Cardiac muscle cell (in vitro differentiated cells and primary cell): ENCODE measurements at places on chromosomes 2 and 18. TPM values are rescaled to one million over a fixed set of nuclear protein-coding genes. Genes with fewer than 3 reads are reported as not detected.

GRCh38 chr18:54608028-54608642 is 17.1 kb downstream of the DYNAP start:
- H3K27me3 ChIP-seq: no peaks in the 10 kb centered on the region
- H3K27ac ChIP-seq: no peak overlapping the region
- peaks cover 4% of the 10 kb centered on the region for H3K4me1 ChIP-seq
- no peak overlapping the region for H3K4me3 ChIP-seq
- DNase-seq: no peak
- H3K36me3 ChIP-seq: no peaks in the 10 kb centered on the region

DNA sequence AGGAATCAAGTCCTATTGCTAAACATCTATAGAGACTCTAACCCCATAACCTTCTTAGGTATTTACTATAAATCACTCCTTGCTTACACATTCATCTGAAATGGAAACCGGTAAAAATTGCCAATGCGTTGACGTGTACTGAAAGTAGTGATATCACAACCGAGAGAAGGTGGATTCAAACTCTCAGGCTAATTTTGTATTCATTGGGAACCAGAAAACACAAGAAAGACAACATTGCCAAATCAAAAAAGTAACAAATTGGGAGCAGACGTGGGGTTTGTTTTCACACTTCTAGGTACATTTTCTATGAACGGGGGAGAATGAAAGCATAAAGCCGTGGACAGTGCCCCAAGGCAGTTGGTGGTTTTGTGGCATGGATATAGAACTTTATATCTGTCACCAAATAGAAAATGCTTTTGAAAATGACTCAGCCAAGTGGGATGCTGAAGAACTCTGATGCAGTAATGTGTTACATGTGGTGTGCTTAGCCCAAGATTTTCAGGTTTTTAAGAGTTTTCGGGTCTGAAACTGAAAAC is 155.1 kb upstream of the RASGRP3 start:
- H3K36me3 ChIP-seq: no peaks in the 10 kb centered on the region
- H3K4me1 ChIP-seq: peaks cover 21% of the 10 kb centered on the region
- no peaks in the 10 kb centered on the region for H3K27me3 ChIP-seq
- H3K4me3 ChIP-seq: no peak overlapping the region
- DNase-seq: peak; percentile 42

OR6B2 gene
- not detected in 2 replicates for total RNA-seq

KIF5C gene
- 3.0 TPM in 2 replicates for total RNA-seq

- peak overlapping the region; percentile 77 for H3K27ac ChIP-seq
- peaks cover 64% of the 10 kb centered on the region for H3K4me1 ChIP-seq
- no peaks in the 10 kb centered on the region for H3K36me3 ChIP-seq
- H3K4me3 ChIP-seq: peak overlapping the region; percentile 0
These were observed 22.7 kb downstream of the BCL11A start for GRCh38 chr2:60530660-60531281.

CBLN2 gene
- 0.15 and 2.0 TPM in 2 replicates for total RNA-seq

DNA sequence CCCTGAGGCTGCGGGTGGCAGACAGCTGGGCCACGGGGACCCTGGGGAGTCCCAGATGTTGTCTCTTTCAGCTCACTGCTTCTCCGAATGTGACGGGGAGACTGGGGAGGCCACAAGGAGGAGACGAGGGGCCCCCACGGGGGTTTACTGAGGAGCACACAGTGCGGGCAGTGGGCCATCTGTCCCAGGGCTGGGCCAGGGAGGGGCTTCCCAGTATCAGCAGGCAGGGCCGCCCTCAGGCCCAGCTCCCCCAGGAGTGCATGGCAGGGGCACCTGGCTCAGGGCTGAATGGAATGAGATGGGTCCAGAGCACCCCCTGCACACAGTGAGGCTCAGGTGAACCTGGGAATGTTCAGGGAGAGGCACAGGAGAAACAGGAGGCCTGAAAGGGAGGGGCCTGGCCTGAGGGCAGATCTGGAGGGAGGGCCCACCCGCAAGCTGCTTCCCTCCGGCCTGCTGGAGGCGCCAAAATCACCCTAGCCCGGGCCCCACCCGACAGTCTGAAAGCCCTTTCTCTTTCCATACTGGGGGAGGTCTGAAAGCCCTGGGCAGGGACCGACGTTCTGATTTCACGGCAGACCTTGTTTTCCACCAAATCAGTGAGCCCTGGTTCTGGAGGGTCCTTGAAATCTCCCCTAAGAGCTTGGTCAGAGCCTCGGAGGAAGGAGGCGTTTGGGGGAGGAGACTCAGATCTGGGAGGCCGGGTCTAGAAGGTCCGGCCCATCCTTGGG is 35.5 kb upstream of the PTMA start:
- peak overlapping the region; percentile 74 for H3K27ac ChIP-seq
- no peak overlapping the region for H3K4me3 ChIP-seq
- peak; percentile 59 for DNase-seq

CAPG gene
- 12.3 and 14.0 TPM in 2 replicates for total RNA-seq

DNA sequence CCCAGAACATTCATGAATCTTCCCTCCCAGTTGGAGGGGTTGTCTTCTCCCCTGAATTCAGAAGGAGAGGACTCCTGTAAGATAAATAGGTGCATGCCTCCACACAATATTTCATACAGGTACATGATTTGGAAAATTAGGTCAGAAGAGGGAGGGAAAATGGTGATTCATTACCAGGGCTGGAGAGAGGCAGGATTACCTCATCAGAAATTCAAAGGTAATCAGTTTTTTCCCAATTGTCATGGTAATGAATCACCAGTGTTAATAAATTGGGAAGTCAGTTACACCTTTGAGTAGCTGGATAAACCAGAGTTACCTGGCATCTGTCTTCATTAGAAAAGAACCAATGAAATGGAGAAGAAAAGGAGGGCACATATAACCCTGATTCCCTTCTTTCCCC is 128.5 kb downstream of the EN1 start:
- no peaks in the 10 kb centered on the region for H3K27me3 ChIP-seq
- DNase-seq: no peak
- no peaks in the 10 kb centered on the region for H3K36me3 ChIP-seq
- no peak overlapping the region for H3K4me3 ChIP-seq
- peaks cover 8% of the 10 kb centered on the region for H3K4me1 ChIP-seq
- H3K27ac ChIP-seq: no peak overlapping the region

OXER1 gene
- total RNA-seq: 0.48 TPM in 1 of 2 replicates, not detected in the other

DNA sequence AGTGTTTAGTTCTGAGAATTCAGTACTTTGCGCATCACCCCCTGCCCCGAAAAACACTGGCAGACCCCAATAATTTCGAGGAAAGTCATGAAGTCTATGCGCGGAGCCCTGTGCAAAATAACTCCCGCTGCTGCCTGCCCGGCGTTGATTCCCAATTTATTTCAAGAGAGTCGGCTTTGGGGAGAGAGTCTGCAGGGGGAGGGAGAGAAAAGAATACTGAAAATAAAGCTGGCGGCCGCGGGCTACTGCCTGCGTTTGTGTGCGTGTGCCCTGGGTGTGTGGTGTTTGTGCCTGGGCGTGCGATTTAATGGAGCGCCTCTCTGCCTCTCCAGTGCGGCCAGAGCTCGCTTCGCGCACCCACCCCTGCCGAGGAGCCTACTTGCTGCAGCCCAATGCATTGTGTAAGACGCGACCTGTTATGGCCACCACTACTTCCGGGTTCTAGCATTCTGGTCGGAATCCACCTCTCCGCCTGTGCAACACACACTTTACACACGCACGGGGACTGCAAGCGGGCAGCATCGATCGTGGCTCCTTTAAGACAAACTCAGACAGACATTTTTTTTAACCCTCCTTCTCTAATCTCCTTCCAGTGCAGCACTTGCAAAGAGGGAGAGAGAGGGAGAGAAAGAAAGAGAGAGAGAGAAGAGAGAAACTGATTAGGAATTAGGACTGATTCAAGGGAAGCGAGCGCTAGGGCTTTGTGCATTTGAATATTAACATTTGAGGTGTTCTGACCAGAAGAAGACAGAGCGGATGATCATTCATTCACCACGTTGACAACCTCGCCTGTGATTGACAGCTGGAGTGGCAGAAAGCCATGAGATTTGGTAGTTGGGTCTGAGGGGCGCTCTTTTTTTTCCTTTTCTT is at the start of gene MEIS1:
TSS of gene MEIS1 (plus strand) at position 447 of the 870 bp plus-strand sequence. CDS start 732 bp downstream, outside the sequence.
- no peaks in the 10 kb centered on the region for H3K27me3 ChIP-seq
- peak; percentile 94 for DNase-seq
- peak within 1 kb of the TSS; percentile 94 for H3K4me3 ChIP-seq
- peaks cover 14% of the 10 kb centered on the region for H3K36me3 ChIP-seq
- peak within 1 kb of the TSS; percentile 99 for H3K27ac ChIP-seq

ARL4C gene
- 5.6 and 7.0 TPM in 2 replicates for total RNA-seq

DNA sequence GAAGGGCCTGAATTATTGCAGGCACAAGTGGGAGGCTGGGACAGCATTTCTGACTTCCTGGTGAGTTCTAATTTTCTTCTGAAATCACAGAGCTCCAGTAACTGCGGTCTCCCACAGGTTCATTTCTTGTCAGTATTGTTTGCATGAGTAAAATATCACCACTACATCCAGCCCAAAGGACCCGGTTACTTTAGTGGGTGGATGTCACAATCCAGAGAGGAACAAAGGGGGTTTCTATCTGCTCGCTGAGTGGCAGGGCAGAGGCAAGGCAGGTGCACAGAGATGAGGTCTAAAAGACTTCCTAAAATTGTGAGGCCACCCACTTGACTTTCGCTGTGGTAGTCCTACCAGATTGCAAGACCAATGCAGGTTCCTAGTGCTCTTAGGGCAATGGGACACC is 800.4 kb upstream of the ID2 start:
- no peak for DNase-seq
- H3K27me3 ChIP-seq: peaks cover 7% of the 10 kb centered on the region
- H3K36me3 ChIP-seq: no peaks in the 10 kb centered on the region
- no peak overlapping the region for H3K27ac ChIP-seq
- H3K4me3 ChIP-seq: no peak overlapping the region

- peaks cover 15% of the 10 kb centered on the region for H3K4me1 ChIP-seq
- peak; percentile 59 for DNase-seq
- H3K27me3 ChIP-seq: peaks cover 67% of the 10 kb centered on the region
- no peak overlapping the region for H3K27ac ChIP-seq
- no peaks in the 10 kb centered on the region for H3K36me3 ChIP-seq
These were observed 1.2 kb upstream of the NPAS2 start for GRCh38 chr2:100818606-100819369.

DNA sequence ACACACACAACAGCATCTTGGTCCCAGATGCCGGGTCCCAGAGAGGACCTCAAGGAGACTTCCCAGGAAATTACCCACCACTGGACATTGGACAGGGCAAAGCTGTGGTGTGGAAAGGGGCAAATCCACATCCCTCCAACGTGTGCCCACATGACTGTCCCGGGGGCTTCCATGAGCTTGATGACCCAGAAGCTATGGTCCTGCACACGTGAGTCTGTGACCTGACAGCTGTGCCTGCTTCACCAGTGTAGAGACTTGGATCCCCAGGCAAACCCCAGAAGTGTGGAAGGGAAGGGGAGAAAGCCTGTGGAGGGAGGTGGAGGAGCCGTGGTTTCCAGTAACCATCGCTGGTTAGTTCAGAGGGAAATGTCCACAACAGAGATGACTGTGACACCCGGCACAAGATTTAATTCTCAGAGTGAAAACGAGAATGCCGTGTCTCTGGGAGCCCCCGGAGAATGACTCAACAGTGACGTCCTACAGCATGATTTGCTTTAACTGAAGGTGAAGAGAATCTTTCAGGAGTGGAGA is 19.1 kb upstream of the GPR55 start:
- no peaks in the 10 kb centered on the region for H3K27me3 ChIP-seq
- no peak for DNase-seq
- H3K4me3 ChIP-seq: no peak overlapping the region

DNA sequence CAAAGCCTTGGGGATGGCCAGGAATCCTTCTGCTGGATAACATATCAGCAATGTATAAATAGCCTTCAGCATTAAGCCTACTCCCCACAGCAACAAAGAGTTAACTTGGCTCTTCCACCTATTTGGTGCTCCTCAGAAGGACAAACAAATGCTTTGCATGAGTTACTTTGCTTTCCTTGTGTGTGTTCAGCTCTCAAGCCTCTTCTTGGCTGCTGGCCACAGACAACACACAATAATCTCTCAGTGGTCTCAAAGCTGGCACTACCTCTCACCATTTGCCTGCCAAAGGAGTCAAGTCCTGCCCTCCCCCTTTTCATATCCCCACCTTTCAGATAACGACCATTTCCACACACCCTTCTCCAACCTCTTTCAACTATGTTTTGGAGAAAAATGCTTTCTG is 17.5 kb downstream of the FTCDNL1 start:
- H3K4me3 ChIP-seq: no peak overlapping the region
- no peaks in the 10 kb centered on the region for H3K4me1 ChIP-seq
- no peaks in the 10 kb centered on the region for H3K27me3 ChIP-seq
- DNase-seq: no peak

GRCh38 chr18:59563176-59563785 is 133.9 kb downstream of the CCBE1 start:
- H3K27ac ChIP-seq: no peak overlapping the region
- no peak for DNase-seq
- no peak overlapping the region for H3K4me3 ChIP-seq
- H3K27me3 ChIP-seq: no peaks in the 10 kb centered on the region

- H3K4me3 ChIP-seq: no peak overlapping the region
- DNase-seq: no peak
- no peak overlapping the region for H3K27ac ChIP-seq
- H3K36me3 ChIP-seq: no peaks in the 10 kb centered on the region
These were observed 27.5 kb upstream of the FAM237A start for GRCh38 chr2:206614811-206615210.

CFAP53 gene
- total RNA-seq: 0.56 and 3.9 TPM in 2 replicates

DNER gene
- total RNA-seq: 0.04 TPM in 1 of 2 replicates, not detected in the other

ARHGAP15 gene
- total RNA-seq: not detected in 2 replicates

DNA sequence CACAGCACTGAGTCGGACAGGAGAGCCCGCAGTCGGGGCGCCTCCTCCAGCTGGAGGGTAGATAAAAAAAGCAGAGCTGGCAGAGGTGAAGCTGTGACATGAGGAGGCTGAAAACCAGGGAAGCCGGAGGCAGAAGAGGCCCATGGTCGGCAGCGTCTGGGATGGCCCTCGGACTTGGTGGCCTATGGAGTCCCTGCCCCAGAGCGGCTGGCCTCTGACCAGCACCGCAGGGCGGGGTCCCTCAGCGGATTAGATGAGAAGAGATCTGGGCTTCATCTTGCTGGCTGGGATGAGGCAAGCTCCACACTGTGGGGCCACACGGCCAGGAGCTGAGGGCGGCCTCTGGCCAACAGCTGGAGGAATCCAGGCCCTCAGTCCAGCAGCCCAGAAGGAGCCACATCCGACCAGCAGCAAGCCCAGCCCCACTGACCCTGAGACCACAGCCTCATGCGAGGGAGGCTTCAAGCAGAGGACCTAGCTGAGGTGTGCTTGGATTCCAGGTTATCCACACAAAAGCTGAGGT is 174.1 kb downstream of the EIPR1 start:
- no peaks in the 10 kb centered on the region for H3K4me1 ChIP-seq
- no peaks in the 10 kb centered on the region for H3K27me3 ChIP-seq
- no peak for DNase-seq
- no peak overlapping the region for H3K4me3 ChIP-seq

CCDC121 gene
- total RNA-seq: 4.2 and 6.1 TPM in 2 replicates

DNA sequence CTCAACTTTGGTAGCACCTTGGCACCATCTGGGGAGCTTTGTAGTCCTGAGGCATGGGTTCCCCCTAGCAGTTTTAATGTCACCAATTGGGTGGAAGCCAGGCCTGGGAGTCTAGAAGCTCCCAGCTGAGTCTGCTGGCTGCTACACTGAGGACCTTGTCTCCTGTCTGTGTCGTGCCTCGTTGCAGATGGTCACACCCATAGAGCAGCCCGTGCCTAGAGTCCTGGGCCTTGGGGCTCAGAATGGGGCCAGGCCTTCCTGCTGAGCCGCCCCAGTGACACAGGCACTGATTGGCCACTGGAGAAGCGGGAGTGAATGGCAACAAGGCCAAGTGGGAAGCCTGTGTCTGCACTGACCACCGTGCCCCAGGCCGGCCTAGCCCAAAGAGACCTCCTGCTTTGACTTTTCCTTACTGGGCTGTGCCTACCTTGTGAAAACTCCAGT is 113.2 kb downstream of the SH3RF3 start:
- H3K36me3 ChIP-seq: no peaks in the 10 kb centered on the region
- no peak for DNase-seq
- H3K27ac ChIP-seq: no peak overlapping the region
- no peak overlapping the region for H3K4me3 ChIP-seq
- H3K27me3 ChIP-seq: no peaks in the 10 kb centered on the region
- peaks cover 10% of the 10 kb centered on the region for H3K4me1 ChIP-seq
